ENCODE measurements at places on chromosomes 7 and 10.

GRCh38 chr10:24873281-24873683, 79.1 kb downstream of the PRTFDC1 start:
- DNase-seq = peak; percentile 47

- DNase-seq = no peak
Observed at GRCh38 chr7:150520145-150520544, 5.5 kb downstream of the GIMAP7 start.

- DNase-seq = peak; percentile 19
Observed at GRCh38 chr10:77236700-77237099, 400.9 kb downstream of the KCNMA1 start.

GRCh38 chr10:89637113-89637512, 7.9 kb downstream of the PANK1 start:
- DNase-seq = no peak

GRCh38 chr10:49220031-49220430, 31.8 kb upstream of the TMEM273 start:
- DNase-seq = no peak

DNA sequence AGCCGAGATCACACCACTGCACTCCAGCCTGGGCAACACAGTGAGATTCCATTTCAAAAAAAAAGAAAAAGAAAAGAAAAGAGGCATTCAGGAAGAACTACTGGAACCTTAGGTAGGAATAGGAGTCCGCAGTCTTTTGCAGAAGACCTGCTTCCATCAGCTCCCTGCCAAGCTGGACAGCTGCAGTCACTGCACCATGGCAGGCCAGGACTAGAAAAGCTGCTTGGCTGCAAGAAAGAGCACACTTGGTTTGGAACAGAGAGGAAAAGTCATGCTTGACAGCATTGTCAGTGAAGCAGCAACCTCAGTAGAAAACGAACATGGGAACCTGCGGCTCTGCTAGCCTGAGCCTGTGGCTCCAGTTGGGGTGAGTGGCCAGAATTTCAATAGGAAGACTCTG, 104.3 kb downstream of the MARCHF5 start:
- peak; percentile 26 for DNase-seq

GRCh38 chr7:7439564-7439963, 96.1 kb downstream of the COL28A1 start:
- DNase-seq = no peak

DNA sequence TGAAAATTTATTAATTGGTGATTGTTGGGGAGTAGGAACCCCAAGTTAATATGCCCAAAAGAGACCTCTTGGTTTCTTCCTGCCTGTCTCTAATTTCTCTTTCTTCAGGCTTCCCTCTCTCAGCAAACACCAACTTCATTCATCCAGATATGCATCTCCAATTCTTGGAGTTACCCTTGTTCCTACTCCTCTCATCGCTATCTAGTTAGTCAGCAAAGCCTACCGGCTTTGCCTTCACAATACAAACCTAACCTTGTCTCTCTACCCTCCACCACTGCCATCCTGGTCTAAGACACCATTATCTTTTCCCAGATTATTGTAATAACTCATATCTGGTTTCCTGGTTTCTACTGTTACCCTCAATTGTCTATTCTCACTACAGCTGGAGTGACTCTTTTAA, 47.9 kb downstream of the MRPL32 start:
- no peak for DNase-seq

GRCh38 chr10:77494327-77494726, 143.3 kb downstream of the KCNMA1 start:
- DNase-seq = peak; percentile 44

DNA sequence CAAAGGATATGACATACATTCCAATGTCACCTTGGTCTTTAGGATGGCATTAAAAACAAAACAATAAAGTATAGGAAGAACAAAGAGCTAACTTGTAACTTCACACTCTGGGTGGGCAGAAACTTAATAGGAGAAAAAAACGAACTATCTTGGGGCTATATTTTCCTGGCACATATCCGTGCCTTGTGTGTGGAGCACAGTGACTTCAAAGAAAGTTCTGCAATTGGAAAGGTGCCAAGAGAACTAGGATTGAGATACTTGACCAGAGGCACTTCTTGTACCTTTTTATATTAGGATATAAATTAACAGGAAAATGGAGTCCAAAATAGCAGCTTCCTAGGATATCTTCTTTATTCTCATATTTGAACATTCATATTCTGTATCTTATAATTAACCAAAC, 148.4 kb downstream of the SEMA3D start:
- DNase-seq = no peak

DNA sequence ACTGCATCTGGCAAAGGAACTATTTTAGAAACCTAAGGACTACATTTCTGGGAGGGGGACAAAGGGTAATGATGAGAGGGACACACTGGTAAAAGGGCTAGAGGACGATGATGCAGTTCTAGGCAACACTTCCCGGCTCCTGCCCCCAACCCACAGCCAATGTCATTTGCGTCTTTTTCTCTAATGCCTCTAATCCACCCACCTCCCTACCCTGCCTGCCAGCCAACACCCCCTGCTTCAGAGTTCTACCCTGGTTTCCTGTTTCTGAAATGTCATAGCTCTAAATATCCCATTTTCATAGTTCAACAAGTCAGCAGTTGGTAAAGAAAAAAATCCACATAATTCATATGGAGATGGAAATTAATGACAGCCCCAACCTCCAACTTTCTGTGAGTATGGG, 79.0 kb downstream of the KIAA1549 start:
- DNase-seq = no peak

DNA sequence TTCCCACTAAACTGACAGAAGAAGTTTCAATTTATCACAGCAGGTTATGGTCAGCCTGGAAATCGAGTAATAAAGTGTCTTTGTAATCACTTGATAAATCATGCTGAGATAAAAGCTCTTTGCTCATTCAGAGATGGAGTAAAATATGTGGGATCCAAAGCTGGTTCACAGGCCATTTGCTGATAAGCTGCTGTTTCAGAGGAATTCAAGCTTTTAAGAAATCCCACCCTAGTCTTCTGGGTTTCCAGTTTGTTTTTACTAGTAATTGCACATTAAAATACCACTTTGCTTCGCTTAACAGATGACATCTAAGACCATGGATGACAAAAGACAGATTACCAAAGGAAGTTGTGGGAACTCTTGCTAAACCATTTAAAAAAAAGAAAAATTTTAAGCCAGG, 37.4 kb upstream of the CDK6 start:
- no peak for DNase-seq

- DNase-seq = no peak
Observed at GRCh38 chr10:7272008-7272407, 138.8 kb downstream of the SFMBT2 start.

DNA sequence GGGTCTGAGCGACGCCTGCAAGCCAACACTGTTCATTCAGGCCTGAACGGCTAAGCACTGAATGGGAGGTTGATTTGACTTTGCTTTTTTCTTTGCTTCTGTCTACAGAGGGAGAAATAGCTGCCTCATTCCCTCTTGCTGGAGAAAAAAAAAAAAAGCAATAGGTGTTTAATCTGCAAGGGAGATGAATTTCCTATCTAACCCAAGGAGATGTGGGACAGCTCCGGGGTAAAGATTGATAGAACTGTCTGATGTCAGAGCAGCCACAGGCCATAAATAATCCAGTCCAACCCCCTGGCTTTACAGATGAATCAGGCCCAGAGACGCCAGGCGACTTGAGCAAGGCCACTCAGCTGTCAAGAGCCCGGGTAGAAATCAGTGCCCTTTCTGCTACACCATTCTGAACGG, 168.0 kb downstream of the ARHGAP12 start:
- DNase-seq = no peak

- peak; percentile 99 for DNase-seq
Observed at GRCh38 chr10:18185621-18186020, 45.4 kb downstream of the CACNB2 start.

- DNase-seq = no peak
Observed at GRCh38 chr7:23185980-23186379, 4.1 kb downstream of the NUP42 start.

DNA sequence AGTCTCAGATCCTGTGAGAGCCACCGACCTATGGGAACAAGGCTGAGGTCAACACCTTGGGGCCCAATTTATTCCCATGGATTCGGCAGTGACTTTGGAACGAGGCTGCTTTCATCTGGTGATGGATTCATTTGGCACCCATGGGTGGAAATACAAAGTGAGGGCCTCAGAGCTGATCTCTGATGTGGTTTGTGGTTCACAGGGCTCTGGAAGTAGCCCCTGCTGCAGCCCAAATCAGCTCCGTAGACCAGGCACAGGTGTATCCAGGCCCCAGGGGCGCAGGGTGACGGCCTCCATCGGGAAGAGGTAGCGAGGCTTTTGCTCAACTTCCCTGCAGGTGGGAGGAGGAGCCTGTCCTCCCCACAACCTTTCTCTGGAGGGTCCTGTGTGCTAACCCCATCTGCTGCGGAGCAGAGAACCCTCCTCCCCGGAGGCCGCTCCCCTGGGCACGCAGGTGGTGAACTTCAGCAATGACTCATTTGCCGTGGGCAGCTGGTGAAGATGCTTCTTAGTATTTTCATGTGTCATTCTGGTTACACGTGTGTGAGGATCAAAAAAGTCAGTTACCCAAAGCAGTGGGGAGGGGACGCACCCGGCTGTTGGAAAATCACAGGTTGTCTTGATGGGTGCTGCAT, 7.5 kb upstream of the JAKMIP3 start:
- no peak for DNase-seq

DNA sequence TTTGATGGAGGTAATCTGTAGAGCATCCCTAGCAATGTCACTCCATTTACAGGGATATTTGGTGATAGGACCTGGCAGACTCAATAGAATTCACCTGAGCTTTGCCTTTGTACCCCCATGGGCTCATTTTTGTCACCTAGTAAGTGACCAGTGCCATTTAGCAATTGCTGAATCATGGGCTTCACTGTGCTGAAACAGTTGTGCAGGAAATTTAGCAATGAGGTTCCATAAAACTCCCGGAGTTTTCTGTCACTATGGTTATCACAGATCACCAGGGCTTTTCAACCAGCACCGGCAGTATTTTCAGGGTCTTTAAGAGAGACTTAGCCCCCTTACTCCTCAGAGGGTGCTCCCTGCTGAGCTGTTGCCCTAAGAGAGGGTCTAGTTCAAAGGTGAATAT, 40.2 kb downstream of the FAS start:
- DNase-seq = no peak

DNA sequence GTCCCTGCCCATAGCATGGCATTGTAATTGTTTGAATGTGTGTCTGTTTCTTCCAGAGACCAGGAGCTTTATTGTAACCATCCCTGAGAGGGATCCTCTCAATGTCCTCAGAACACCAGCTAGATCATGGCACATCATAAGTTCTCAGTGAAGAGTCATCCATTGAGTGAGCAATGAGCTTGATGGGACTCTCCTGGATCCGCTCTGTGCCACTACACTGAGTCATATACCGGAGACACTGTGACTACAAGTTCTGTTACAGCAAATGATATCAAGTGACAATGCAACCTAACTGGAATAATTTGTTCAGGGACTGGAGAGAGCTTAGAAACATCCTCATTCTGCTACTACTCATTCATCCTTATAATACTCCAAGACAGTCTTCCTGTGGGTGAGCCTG, 25.1 kb downstream of the MRPS24 start:
- no peak for DNase-seq

DNA sequence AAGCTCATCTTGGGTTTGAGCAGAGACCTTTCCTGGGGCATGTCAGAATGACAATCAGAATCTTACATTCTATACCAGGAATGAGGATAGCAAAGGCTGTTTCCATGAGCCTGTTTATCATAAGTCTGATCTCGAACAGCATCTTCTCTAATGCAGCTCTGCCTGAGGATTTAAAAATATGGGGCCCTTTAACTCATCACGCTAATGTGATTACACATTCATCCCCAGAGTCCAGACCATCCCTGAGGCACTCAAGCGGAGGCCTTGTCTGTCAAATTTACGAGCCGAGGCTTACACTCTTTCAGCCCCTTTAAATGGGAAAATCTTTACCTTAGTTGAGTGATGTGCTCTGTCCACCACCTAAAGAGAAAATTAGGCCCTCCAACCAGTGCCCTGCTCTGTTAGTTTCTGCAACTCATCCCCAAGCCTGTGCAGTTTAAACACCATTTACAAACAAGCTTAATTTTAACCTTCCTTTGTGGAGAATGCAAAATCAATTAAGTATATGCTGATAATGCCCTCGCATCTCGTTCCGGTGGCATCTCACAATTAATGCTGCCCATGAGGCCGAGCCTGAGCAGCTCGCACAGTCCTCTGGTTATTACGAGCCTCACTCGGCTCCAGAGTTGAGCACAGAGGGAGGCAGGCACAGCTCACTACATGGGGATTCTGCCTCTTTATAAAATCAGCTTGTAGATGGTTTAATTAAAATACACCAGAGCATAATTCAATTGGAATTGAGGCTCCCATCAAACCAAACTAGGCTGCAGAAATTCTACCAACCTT, 16.0 kb downstream of the CHST15 start:
- no peak for DNase-seq

GRCh38 chr7:85320699-85321476, 134.0 kb upstream of the SEMA3D start:
- DNase-seq = no peak

- no peak for DNase-seq
Observed at GRCh38 chr10:67107670-67108069, 181.8 kb downstream of the LRRTM3 start.

DNA sequence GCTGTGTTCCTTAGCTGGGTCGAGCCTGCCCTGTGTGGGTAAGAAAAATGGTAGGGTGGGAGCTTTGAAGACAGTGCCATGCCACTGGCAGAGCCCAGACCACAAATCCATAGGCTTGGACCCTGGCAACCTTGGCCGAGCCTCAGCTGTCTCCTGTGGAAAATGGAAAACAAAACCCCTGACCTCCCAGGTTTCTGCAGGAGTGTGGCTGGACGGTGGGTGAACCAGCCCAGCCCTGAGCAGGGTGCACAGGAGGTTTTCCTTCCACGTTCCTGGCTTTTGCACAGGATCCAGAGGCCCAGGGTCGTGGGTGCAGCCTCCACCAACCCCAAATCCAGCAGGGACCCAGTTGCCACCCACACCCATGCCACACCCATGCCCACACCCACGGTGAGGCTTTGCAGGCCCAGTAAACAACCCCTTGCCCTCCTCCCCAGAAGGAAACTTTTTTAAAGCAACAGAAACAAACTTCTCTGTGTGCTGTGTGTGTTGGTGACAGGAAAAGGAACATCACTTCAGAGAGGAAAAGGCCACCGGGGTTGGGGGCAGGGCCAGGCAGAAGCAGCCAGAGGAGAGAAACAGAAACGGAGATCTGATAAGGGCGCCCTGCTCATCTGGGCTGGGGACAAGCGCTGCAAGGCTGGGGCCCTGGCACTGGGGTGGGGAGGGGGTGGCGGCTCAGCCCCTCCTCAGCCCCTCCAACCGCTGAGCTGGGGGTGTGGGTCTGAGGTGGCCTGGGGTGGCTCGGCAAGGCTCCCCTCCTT, 20.7 kb upstream of the ZMIZ1 start:
- DNase-seq = no peak

- DNase-seq = no peak
Observed at GRCh38 chr10:71909399-71910083, 54.7 kb upstream of the CHST3 start.

DNA sequence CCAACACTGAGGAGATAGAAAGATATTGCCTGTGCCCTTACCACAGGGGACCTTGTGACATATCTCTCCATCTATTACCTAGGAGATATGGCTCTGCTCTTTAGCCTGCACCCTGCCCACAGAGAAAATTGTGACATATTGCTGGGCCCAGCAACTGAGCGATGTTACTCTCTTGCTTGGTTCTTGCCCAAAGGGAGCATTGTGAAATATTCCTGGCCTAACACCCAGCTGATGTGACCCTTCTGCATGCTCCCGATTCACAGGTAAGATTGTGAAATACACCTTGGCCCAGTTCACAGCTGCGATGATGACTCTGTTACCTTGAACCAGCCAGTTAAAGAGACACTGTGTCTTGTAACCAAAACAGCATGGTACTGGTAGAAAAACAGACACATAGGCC, 37.2 kb upstream of the ZNF107 start:
- no peak for DNase-seq
